ENCODE measurements at places on chromosomes 3 and 15.

GRCh38 chr3:131717493-131717892, 214.7 kb upstream of the MRPL3 start:
- DNase-seq, result no peak

GRCh38 chr3:127628426-127628787, 578 bp upstream of the PODXL2 start:
- no peak for DNase-seq

- DNase-seq, result no peak
These were observed 93.7 kb downstream of the MME start for GRCh38 chr3:155173771-155174170.

DNA sequence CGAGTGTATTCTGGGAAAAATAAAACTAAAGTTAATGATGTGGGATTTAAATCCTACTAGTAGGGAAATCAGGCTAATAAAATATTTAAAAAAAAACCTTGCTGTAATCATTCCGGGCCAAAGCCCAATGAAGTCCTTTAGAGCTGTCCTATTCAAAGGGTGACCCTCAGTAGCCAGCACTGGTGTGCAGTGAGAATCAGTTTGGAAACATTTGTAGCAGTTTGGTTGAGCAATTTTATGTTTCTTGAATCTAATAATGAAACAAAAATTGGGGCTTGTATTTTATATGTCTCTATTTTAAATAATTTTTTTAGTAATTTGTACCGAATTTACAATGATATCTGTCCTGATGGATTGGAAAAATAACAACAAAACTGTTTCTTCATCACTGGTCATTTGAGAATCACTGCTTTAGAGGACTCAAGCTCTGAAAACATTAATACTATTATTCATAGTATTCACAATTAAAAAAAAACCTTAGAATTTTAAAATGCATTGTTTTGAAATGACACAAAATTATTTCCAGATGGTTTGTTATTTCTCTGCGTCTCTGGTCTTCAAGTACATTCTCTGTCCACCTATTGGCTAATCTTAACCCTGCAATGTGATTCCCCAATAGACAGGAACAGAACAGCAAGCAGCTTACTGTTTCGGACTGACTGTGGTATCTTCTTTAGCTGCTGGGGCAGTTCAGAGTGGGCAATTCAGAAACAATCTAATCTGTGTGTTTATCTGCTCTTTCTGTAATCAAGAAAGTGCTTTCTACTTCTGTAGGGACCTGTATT, 71.2 kb downstream of the OTOL1 start:
- no peak for DNase-seq

GRCh38 chr3:48436477-48436787, 3.5 kb downstream of the CCDC51 start:
- DNase-seq, result no peak

GRCh38 chr3:139044366-139045210, at the start of gene PRR23C:
Gene PRR23C (minus strand): TSS chr3:139044892. CDS start chr3:139044620, 272 bp downstream.
- DNase-seq, result no peak

- no peak for DNase-seq
These were observed 64.6 kb downstream of the ZIC4 start for GRCh38 chr3:147341727-147342126.

GRCh38 chr3:15382405-15382923, 44.9 kb downstream of the METTL6 start:
- DNase-seq, result no peak

- no peak for DNase-seq
These were observed 3.3 kb downstream of the GABRG3 start for GRCh38 chr15:26974120-26974780.

DNA sequence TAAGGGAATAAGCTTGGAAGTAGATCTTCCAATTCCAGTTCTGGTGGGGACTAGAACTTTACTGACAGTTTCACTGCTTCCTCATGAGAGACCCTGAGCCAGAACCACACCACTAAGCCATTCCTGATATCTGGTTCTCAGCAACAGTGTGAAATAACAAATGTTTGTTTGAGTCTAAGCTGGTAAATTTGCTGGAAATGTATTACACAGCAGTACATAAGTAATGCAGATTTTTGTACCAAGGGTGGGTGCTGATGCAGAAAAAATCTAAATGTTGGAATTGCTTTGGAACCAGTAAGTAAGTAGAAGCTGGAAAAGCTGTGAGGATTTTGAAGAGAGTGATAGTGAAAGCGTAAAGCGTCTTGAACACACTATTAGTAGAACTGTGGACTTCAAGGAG, 14.4 kb upstream of the AKAP13 start:
- no peak for DNase-seq

GRCh38 chr3:129662191-129662608, 55.7 kb upstream of the PLXND1 start:
- no peak for DNase-seq

DNA sequence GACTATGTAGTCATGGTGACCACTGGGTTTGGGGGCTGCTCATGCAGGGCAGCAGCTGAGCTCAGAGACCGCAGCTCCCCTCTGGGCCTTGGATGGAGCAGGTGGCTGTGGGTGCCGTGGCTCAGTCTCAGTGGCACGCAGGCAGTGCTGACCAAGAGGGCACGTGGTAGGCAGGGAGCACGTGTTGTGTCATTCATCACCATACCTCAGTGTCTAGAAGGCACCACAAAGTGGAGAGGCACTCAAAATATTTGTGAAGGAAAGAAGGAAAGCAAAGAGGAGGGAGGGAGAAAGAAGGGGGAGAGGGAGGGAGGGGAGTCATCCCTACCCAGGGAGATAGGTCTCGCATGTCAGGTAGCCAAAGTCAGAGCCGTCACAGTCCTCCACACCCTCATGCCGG, 26.1 kb downstream of the EAF1 start:
- no peak for DNase-seq

DNA sequence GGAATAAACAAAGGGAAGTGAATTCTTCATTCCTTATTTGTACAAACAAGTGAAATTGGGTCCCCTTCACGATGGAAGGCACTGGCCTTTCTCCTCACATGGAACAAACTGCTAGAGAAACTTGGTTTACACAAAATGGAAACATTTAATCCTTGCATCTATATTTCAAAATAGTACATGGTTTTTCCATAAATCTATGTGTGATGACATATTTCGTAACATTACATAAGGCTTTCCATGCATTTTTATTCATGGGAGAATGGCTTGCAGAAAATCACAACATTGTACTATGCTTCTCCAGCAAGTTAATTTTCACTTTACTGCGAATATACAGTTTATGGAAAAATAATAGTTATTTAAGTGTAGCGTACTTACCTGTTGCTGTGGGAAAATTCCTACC, 81.0 kb upstream of the CDIN1 start:
- no peak for DNase-seq

DNA sequence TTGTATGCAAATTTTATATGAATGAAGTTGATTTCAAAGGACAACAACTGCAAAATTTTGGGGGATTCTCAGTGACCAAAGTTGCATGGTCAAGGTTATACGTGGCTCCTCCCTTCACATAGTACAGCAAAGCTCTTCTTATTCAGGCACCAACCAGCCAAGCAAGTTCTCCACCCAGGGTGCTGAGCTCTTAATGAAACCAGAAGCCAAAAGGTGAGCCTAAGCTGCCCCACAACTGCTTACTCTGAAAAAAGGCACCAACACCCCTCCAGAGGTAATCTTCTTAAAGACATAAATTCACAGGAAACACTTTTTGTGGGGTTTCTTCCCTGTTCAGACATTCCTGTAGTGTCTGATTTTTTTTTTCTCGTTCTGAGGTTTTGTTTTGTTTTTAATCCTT, 106.1 kb upstream of the GMNC start:
- no peak for DNase-seq

DNA sequence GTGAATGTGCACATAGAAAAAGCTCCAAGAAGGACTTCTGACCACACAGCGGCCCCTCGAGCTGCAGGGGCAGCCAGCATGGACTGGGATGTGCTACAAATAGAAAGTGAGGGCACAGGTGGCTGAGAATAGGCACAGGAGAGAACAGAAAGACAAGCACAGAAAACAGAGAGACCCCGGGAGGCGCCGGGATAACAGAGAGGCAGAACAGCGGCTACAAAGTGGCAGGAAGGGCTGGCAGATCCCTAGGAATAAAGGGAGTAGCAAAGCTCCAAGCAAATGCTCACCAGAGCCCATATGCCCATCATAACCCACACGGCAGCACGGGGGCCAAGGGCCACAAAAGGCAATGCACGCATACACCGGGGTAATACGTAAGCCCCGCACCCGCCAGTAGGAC, 201.7 kb upstream of the NSMCE3 start:
- DNase-seq, result no peak

DNA sequence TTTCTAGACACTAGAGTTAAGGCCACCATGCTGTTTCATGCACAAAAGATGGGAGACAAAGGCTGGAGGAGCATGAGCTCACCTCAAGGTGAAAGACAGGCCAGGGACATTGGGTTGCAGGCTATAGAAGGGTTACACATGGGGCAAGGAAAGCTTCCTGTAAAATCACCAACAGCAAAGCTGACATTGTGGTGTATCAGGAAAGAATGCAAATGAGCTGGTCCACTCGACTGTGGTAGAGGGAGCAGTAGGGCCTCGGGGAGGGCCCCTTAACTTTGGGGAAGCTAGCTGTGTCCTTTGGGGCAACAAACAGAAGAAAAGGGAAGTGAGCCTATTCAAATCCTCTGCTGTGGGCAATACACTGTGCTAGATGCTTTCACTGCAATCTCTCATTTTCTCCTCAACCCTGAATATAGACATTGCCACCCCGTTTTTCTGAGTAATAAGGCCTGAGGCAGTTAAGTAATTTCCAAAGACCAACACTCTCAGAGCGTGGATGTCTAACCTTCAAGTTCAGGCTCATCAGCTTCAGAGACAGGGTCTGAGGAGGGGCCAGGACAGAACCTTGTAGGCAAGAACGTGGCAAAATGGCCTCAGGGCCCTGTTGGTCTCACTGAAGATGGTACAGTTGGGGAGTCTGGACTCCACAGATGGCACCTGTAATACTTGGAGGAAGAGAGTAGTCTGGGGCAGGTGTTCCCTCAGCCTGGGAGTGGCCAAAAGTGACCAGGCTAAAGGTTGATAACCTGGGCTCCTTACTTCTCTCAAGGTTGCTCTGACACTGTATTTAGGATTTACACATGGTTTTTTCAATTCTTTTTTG, 24.1 kb downstream of the CX3CR1 start:
- peak; percentile 72 for DNase-seq

All from GM06990 (cell line).